ENCODE measurements at places on chromosomes 11 and 22.

DNA sequence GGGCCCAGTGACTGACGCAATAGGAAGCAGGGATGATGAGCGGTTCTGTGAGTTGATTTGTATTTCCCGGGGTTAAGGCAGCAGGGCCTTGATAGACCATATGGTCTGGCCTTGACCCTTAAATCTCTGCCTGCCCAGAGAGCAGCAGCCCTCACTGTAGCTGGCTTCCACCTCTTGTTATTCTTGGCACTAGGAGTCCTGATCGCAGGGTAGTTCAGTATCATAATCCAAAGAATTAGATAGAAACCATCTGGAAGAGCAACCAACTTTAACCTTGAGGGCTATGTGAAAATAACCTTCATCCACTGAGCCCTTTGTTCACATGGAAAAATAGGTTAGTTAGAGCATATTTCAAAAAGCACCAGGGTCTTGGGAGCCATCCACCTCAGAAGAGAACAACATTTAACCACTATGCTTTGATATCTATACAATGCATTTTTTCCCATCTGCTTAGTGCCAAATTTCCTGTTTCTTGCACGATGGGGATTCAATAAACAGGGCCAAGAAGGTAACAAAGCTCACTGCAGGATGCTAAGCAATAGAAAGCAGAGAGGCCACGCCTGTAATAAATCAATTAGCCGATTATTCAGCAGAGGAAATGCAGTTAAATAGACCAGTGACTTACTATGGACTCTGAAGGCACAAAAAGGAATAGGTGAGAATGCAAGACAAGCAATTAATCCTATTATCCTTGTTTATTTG is 761.3 kb downstream of the OPCML start:
- no peak for DNase-seq

GRCh38 chr11:69220561-69221051 is 64.9 kb downstream of the SMIM38 start:
- no peak for DNase-seq

DNA sequence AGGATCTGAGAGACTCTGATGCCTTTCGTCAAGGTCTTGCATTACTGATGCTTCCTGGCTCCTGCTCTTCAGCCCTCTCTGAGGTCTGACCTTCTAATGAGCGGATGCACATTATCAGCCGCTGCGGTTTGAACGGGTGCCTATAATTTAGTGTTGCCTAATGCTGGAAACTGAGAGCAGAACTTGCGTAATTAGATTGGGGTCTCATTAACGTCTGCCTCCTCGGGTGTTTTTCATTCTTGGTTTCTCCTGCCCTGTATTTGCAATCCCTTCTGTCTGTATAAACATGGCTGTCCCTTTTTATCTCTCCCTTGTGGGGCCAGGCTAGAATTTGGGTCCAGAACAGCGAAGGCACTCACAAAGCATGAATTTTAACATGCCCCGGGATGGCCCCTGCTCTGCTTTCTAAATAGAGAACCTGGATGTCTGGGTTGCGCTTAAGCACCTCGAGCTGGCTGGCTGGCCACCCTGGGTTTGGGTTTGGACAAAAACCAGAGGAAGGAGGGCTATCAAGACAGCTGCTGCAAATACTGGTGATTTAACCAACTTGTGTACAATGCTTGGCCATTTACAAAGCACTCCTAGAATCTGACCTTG is 118.6 kb downstream of the TIMP3 start:
- no peak for DNase-seq

DNA sequence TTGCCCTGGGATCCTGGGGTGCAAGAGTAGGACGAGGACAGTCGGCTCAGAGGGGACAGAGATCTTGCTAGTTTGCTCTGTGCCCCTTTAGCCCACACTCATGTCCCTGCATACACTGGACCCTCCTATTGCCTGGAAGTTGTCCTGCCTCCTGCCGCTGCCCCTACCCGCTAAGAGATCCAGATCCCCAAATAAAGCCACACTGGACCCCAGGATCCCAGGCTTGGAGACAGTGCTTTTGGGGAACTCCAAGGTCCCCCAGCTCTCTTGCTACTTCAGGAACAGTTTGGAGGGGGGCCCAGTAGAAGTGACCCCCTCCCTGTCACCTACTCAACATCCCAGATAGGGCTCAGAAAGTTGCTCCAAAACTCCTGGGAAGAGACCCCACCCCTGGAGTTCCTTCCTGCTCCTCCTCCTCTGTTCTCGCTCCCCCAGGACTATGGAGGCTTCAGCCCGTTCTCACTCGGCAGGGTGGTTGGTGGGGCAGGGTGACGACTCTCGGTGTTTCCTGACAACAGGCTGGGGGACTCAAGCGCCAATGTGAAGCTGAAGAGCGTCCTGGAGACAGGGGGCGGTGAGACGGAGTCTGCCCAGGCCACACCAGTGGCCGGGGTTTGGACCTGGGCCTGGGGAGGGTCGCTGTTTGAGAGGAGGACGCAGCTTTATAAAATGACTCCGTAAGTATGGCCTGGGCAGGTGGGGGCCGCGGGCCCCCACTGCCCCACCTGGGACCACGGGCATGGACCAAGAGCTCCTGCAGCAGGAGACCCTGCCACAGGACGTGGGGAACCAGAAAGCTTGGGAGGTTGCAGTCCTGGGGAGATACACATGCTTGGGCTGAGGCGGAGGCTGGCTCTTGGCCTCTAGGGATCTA is 19.2 kb upstream of the TUB start:
- DNase-seq = no peak

- DNase-seq = no peak
Measured at GRCh38 chr11:94472916-94473799, 20.5 kb downstream of the MRE11 start.

DNA sequence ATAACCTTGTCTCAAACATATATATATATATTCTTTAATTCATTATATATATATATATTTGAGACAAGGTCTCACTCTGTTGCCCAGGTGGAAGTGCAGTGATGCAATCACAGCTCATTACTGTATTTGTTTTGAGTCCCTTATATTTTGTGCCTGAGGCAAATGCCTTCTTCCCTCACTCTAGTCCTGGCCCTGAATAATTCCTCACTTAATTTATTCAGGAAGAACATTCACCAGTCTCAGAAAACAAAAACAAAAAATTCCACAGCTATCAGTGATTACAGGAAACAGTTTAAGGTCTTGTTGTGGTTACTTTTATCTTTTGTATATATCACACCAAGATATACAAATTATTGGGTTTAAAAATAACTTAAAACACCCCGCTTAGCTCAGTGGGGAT is 155.7 kb downstream of the CWF19L2 start:
- no peak for DNase-seq

DNA sequence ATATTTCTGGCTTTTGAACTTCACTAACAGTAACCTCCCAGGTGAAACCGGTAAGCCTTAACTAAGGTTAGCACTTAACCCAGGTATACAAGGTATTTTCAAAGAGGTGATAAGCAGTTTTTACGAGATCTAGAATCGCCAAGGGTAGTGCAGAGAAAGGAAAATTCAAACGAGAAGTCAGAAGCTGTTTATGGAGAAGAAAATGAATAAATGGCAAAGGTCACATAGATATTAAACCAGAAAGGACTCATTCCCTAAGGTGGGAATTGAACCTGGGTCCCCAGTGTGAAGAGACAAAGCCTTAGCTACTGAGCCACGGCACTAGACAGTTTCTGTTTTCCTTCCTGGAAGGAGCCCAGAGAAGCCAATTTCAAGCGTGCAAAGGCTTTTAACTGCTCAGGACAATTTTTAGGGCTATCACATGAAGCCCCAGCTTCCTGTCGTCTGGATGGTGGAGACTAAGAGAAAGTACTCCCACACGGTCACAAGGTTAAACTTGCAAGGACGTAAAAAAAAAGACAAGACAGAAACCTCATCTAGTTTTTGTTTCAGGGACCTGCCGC is 5.7 kb upstream of the C1QTNF6 start:
- DNase-seq = no peak

Data from stimulated activated CD4-positive, alpha-beta T cell treated with anti-CD3 and anti-CD28 coated beads, Interleukin-15, amount 100 ng/mL, for 1 hour (primary cell).